CD4-positive, alpha-beta memory T cell (primary cell): ENCODE measurements at places on chromosomes 2 and 18. TPM values are rescaled to one million over a fixed set of nuclear protein-coding genes. Genes with fewer than 3 reads are reported as not detected.

GRCh38 chr2:28772351-28772750 is 20.7 kb downstream of the PPP1CB start:
- DNase-seq = no peak

DNA sequence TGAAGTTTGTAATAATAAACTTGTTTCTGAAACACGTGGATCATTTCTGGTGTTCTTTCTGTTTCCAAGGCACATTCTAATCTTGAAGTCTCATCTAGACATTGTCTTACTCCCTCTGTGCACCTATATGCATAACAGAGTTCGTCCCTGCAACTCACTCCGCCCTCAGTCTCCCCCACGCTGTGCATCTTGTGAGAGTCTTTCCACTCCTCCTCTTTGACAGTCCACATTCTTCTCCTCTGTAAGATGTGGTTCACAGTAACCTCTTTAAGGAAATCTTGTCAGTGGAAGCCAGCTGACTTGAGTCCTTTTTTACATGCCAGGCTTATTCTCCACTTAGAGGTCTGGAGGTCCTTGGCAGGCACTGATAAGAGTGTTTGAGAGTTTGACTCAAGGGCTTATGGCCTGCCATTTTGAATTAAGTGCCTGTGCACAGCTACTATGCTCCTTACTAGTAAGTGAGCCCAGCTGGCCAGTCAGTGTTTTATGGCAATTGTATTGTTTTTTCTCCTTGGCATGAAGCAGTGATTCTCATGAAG is 108.9 kb upstream of the IL1R2 start:
- no peak for DNase-seq

- DNase-seq = no peak
Measured at GRCh38 chr2:39512941-39513340, 75.9 kb upstream of the MAP4K3 start.

DNA sequence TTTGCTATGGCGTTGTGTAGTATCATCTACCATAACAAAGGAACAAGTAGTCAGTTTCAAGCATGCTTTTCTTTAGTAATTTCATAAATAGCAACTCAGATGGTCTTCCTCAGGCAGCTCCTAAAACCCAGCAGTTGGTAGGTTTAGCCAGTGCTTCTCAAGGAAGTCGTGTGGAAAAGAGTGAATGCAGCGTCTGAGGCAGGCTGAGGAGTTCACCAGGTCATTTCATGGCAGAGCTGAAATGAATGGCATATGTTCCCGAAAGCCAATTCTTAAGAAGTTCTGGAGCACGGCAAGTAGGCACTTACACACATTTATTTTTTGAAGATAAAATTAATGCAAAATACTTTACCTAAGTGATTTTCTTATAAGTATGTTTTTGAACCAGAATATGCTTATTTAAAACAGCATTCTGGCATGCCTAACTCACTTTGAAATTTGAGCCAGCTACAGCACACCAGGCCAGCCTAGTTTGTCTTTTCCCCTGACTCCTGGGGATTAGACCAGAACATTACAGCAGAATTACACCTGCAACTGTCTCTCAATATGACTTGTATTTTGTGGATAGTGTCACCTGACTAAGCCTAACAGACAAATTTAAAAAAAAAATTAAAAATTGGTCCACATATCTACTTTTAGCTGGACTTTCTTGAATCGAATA is 62.2 kb downstream of the OSBPL6 start:
- no peak for DNase-seq

- DNase-seq = no peak
Measured at GRCh38 chr2:28608500-28609424, 112.9 kb downstream of the PLB1 start.

Gene CFAP65
- not detected for polyA plus RNA-seq

Gene EVX2
- polyA plus RNA-seq = not detected

Gene MROH2A
- not detected for polyA plus RNA-seq

Gene GALNT3
- polyA plus RNA-seq = 0.94 TPM
